ENCODE measurements at places on chromosomes 1 and 21. TPM values are rescaled to one million over a fixed set of nuclear protein-coding genes. Genes with fewer than 3 reads are reported as not detected.

AVPR1B gene
- not detected for total RNA-seq

BCL10 gene
- total RNA-seq: 30.6 TPM

FGR gene
- total RNA-seq: 0.51 TPM

NTRK1 gene
- 23.5 TPM for total RNA-seq

PCP4 gene
- total RNA-seq: not detected

LMOD1 gene
- not detected for total RNA-seq

BPNT1 gene
- 25.3 TPM for total RNA-seq

DYNLT5 gene
- not detected for total RNA-seq

NBPF4 gene
- total RNA-seq: not detected

SHE gene
- not detected for total RNA-seq

C1orf116 gene
- 0.07 TPM for total RNA-seq

KRTAP19-3 gene
- total RNA-seq: not detected

MYBPH gene
- total RNA-seq: not detected

SYCP1 gene
- total RNA-seq: not detected

TBX15 gene
- not detected for total RNA-seq
